ENCODE measurements at places on chromosomes 7 and 10.

GRCh38 chr7:144057954-144058353, 9.2 kb downstream of the OR2A5 start:
- DNase-seq = no peak

GRCh38 chr7:148962440-148962822, 65.9 kb downstream of the PDIA4 start:
- DNase-seq = no peak

DNA sequence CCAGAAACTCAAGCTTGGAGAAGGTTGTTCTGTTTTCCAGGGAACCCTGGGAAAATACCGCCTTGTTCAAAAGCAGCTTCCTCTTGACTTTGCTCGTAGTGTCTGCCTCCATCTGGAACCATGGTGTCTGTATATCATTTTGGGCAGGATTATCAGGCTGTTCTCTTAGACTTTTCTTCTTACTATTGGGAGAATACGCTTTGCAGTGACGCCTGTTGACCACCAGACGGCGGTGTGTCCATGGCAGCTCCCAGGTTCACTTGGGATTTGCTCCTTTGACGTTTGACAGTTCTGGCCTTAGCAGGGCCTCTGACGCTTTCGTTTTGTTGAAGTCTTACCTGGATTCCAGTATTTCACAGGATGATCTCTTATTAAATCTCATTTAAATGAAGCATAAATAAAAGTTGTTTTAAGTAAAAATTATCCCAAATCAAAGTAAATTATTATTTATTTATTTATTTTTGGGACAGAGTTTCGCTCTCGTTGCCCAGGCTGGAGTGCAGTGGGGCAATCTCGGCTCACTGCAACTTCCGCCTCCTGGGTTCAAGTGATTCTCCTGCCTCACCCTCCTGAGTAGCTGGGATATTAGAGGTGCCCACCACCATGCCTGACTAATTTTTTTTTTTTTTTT, 41.8 kb upstream of the GJD4 start:
- peak; percentile 41 for DNase-seq

- no peak for DNase-seq
These were observed 683.9 kb downstream of the MAGI2 start for GRCh38 chr7:78769481-78770101.

- no peak for DNase-seq
These were observed 556.1 kb downstream of the DNAJB6 start for GRCh38 chr7:157892751-157893523.

DNA sequence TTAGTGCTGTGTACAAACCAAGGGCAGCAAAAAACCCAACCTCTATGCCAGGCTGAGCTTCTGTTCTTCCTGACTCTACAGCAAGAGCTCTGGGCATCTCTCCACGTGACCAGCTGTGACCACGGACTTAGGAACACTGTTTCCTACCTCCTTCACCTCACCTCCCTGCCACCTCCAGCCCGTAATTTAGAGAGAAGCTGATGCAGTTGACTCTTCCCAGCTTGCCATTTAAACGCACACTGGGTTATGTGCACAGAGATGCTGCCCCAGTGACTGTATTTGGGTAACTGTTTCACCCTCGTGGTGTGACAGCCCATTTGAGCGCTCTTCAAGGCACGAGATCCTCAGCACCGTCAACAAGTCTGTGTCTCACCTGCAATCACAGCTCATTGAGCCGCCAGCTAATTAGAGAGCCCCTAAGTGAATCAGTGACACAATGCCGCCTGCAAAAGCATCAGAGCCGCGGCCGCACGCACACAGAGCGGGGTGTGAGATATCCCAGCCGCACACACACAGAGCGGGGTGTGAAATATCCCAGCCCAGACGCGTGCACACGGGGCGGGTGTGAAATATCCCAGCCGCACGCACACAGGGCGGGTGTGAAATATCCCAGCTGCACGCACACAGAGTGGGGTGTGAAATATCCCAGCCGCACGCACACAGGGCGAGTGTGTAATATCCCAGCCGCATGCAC, 319.7 kb downstream of the PTPRN2 start:
- no peak for DNase-seq

- DNase-seq = no peak
These were observed 404 bp upstream of the FMC1 start for GRCh38 chr7:139340808-139341057.

GRCh38 chr7:625376-625971, 101.0 kb upstream of the DNAAF5 start:
- no peak for DNase-seq

- DNase-seq = no peak
These were observed 21.1 kb downstream of the ZNF775 start for GRCh38 chr7:150400008-150400787.

- DNase-seq = no peak
These were observed 248.3 kb downstream of the CDC14C start for GRCh38 chr7:49172639-49173038.

GRCh38 chr7:78095549-78095948, 297.0 kb downstream of the PHTF2 start:
- no peak for DNase-seq

- DNase-seq = no peak
These were observed 29.8 kb downstream of the DIP2C start for GRCh38 chr10:659688-660141.

GRCh38 chr7:111006691-111007090, 84.2 kb upstream of the LRRN3 start:
- no peak for DNase-seq

Data from pulmonary artery endothelial cell (primary cell).